A172 (cell line): ENCODE measurements at places on chromosomes 3 and 15.

DNA sequence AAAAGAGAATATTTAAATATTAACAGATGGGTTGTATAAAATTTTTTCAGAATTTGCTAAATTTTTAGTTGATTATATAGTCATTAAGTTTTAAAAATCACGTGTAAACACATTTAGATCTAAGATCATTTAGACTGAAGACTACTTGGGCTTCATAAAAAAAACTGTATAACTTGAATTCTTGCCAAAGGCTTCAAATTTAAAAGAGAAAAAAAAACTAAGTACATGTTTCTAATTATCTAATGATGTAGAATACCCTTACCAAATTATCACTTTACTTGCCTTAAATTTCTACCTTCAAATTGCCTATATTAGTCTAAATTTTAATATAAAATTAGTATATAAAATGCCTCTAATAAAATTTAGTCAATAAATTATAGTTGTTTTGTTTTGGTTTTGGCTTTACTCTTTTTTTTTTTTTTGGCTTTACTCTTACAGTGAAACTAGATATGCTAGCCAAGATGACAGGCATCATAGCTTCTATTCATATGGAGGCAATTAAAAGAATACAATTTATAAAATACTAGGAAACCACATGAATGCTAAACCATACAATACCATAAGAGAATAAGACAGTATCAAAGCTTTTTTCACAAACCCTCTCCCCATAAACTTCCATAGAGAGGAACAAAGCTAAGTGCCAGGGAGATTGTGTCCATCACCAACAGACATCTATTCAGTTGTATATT is 183.1 kb upstream of the KCNMB2 start:
- no peak for DNase-seq

- no peak for DNase-seq
These were observed 70.6 kb downstream of the ASB7 start for GRCh38 chr15:100672959-100673358.

DNA sequence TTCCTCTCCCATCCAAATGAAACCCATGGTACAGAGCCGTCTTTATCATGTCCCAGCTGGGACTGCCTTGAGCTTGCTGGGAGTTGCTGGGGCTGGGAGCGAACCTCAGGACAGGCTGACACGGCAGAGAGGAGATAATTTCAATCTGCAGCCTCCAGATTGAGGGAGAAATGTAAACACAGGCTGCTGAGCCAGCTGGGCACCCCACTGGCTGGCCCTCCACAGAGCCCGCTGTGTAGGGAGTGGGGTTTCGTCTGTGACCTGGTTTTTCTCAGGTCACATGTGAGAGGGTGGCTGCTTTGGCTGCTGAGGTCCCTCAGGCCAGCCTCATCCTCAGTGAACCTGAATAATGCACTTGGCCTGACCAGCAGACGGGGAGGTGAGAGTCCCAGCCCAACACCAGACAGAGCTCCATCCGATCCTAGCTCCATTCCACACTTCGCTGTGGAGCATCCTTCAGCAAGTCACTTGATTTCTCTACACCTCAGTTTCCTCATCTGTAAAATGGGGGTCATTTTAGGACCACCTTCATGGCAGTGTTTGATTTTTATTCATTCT is 121.6 kb upstream of the MRPS22 start:
- no peak for DNase-seq

DNA sequence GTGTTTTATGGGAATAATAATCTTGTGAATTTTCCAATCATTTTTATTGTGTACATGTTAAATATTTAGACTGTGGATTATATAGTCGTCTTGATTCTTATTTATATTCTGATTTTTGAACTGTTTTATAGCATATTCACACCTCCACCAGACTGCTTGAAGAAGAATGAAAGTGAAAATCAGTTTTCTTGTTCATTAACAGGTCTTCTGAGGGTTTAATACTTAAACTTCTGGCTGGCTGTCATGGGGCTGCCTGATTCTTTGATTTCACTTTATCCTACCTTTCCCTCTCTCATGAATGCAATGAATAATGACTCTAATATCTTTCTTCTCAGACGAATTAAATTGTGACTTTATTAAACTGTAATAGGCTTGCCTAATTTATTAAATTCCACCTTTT is 56.2 kb downstream of the ATP2C1 start:
- no peak for DNase-seq

DNA sequence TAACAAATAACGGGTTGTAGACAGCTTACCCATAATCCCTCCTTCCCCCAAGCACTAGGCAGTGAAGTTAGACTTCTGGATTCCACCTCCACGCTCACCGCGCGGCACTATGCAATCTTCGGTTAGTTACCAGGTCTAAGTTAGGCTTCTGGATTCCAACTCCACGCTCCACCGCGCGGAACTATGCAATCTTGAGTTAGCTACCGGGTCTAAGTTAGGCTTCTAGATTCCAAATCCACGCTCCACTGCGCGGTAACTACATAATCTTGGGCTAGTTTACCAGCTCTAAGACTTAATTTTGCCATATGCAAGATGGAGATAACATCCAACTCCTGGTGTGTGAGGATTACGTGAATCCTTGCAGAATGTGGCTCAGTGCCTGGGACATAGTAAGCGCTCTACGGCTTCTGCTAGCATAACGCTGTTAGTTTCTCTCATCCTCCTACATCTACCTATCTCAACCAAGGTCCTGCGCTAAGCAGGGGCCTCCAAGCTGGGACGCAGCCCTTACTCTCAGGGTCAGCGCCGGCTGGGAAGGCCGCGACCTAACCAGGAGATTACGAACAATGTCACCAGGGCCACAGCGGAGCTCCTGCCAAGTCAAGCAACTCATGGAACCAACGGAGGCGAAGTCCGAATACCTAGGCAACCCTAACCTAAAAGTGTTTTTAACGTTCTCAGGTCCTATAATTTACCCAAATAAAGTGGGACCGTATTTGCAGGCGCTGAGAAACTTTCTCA is 497 bp upstream of the RPLP1 start:
- no peak for DNase-seq

- no peak for DNase-seq
These were observed 53.9 kb upstream of the PCSK6 start for GRCh38 chr15:101543431-101543830.

- DNase-seq, result no peak
These were observed 242.5 kb downstream of the ZBTB20 start for GRCh38 chr3:114904633-114905032.
